Right kidney (tissue), 9 donors: ENCODE measurements at places on chromosomes 1 and 21.

GRCh38 chr1:226061841-226062557 is 517 bp upstream of the H3-3A start:
- DNase-seq = peak; percentile 98

- no peak for DNase-seq
These were observed 54.4 kb upstream of the KRTAP11-1 start for GRCh38 chr21:30935889-30936168.

GRCh38 chr1:201222125-201222524 is 31.5 kb downstream of the IGFN1 start:
- DNase-seq = no peak

GRCh38 chr1:41704196-41704595 is 214.5 kb downstream of the HIVEP3 start:
- no peak for DNase-seq

GRCh38 chr1:180912211-180912800 is 391 bp upstream of the KIAA1614 start:
- DNase-seq = peak; percentile 95

DNA sequence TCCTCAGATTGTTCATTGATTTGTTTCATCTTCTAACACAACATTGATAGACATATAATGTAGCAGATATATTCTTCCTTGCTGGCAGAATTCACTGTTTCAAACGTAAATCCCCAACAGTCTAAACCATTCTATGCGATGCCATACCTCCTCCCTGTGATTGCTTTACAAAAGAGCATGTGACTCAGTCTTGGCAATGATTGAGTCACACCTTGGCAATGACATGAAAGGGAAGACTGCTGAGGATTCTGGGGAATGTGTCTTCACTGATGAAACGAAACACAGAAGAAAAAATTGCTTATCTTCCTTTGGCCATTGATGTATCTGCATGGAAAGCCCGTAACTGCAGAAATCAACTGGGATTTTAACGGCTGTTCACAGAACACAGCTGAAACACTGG is 409.6 kb upstream of the ZRANB2 start:
- DNase-seq = no peak

- no peak for DNase-seq
These were observed 349.6 kb downstream of the DISC1 start for GRCh38 chr1:231976231-231976630.

GRCh38 chr21:18218331-18218730 is 26.3 kb upstream of the CHODL start:
- DNase-seq = no peak

DNA sequence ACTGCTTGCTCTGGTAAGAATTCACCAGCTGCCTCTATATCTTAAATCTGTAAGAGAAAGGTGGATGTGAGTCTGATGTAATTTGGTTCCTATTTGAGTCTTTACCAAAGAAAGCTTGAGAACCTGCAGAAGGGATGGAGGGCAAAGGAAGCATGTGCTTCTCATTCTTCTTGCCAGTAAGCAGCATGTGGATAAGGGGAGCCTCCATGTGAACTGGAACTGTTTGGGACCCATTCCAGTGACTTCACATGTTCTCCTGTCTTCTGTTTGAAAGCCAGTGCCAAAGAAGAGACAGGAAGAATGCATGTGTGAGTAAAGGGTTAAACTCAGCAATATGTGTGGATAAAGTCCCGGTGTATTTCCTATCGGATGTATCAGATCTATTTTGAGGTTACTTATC is 119.6 kb upstream of the ADGRL2 start:
- peak; percentile 16 for DNase-seq

- DNase-seq = no peak
These were observed 5.7 kb upstream of the PLPP3 start for GRCh38 chr1:56584910-56585528.

DNA sequence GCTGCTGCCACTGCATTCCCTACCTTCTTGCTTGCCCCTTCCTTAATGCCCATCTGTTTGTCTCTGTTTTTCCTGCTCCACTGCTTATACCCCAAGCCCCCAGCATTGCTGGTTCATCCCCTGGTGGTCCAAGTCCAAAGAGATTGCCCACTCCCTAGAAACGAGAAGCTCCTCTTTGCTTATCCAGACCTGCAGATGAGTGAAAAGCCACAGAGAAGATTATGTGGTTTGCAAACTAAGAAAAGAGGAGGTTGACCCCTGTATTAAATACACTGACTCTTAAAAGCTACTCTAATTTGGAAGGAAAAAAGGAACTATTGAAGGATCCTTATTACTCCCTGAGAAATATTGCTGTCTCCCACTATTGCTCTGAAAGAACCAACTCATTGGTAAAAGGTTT is 146.8 kb upstream of the RAB4A start:
- DNase-seq = no peak

- no peak for DNase-seq
These were observed 194.5 kb downstream of the HS2ST1 start for GRCh38 chr1:87108814-87109411.

GRCh38 chr1:63757334-63757733 is 16.5 kb upstream of the ROR1 start:
- DNase-seq = no peak

DNA sequence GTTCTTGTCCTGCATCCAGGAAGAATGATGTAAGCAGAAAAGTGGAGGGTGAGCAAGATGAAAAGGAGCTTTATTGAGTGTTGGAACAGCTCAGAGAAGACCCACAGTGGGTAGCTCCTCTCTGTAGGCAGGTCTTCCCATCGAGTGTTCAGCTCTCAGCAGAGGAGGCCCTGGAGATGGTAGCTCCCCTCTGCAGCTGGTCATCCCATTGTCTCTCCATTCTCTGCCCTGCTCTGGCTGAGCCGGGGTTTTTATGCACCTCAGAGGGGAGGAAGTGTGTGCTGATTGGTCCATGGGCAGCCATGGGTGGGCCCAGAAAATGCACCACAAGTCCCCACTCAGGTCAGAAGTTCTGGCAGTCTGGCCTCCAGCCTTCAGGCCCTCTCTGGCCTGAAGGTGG is 713.7 kb downstream of the MATN1 start:
- no peak for DNase-seq

GRCh38 chr1:234770924-234771540 is 161.1 kb upstream of the IRF2BP2 start:
- no peak for DNase-seq

GRCh38 chr1:205584732-205585131 is 47.1 kb downstream of the ELK4 start:
- DNase-seq = no peak

DNA sequence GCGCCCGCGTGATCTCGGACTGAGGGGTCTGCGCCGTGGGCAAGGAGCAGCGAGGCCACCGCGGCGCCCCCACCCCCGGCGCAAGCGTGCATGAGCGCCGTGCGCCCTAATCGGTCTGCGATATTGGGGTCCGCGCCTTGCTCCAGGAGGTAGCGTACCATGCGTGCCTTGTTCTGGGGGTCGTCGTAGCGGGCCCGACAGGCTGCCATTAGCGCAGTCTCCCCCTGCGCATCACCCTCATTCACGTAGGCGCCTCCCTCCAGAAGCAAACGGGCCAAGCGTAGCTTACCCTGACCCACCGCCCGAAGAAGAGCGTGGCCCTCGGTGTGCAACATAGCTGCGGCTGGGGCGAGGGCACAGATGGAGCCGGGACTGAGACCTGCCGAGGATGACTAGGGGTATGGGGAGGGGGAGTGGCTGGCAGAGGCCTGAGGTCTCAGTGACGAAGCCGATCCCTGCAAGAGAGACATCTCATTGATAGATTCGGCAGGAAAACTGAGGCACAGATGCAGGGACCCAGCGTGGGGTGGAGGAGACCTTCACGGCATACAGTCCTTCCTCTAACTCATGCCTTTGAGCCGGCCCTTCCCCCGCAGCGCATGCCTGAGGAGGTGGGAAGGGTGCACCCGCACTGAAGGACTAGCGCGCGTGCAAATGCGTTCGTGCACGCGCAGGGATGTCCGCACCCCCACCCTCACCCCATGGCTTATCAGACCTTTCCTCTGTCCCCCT is 2.8 kb downstream of the ANKRD34A start:
- DNase-seq = peak; percentile 63

- DNase-seq = no peak
These were observed 30.0 kb upstream of the IRF2BP2 start for GRCh38 chr1:234639961-234640360.

- no peak for DNase-seq
These were observed 14.3 kb downstream of the SLC2A1 start for GRCh38 chr1:42944246-42944928.

DNA sequence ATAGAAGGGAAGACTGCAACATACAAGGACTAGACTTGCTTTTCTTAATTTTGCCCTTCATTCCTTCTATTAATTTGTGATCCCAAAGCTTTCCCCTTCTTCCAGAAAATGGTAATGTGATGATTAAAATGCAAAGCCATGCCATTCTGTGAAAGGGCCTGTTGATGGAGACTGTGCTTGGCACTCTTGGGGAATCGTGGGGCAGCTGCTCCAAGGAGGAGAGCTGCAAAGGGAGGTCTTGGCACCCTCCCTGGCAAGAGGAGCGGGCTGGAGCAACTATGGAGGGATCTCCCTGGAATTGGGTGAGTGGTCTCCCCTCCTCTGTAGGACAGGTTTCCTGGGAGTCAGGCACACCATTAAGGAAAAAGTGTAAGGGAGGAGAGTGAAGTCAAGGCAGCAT is 16.6 kb downstream of the CACNA1S start:
- DNase-seq = no peak

DNA sequence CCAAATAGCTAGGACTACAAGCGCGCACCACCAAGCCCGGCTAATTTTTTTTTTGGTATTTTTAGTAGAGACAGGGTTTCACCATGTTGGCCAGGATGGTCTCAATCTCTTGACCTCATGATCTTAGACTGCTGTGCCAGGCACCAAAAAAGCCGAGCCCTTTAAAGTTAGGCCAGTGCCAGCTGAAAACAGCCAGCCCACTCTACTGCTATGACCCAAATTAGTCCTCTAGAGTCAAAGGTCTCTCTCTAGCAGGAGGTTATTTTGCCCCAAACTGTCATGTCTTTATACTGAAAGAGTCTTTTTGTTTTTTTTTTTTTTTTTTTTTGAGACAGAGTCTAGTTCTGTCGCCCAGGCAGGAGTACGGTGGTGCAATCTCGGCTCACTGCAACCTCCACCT is 9.7 kb upstream of the HHIPL2 start:
- no peak for DNase-seq

GRCh38 chr1:223330466-223330865 is 33.5 kb downstream of the SUSD4 start:
- DNase-seq = no peak
